ENCODE measurements at places on chromosomes 5 and 9.

DNA sequence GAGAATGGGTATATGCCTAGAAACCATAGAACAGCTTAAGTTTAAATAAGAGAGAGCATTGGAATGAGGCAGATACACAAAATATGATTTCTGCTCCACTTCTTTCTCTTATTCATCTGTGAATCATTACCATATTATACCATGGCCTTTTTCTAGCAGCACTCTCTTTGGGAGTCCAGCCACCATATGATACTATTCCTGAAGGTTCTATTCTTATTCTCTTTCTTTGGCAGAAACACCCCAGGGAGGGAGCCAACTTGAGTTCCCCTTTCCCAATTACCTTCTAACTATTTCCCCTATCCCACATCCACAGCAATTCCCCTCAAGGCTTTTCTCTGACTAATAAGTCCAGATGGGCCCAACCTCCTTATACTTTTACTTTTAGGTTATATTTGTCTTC is 55.9 kb downstream of the NDUFAF2 start:
- no peak for DNase-seq

GRCh38 chr5:161676103-161676502 is 9.4 kb upstream of the GABRA6 start:
- no peak for DNase-seq

GRCh38 chr5:16918156-16918555 is 17.9 kb downstream of the MYO10 start:
- no peak for DNase-seq

GRCh38 chr5:139930406-139930805 is 112.7 kb downstream of the NRG2 start:
- no peak for DNase-seq

GRCh38 chr9:113978725-113979342 is 99.3 kb downstream of the AMBP start:
- DNase-seq = no peak

DNA sequence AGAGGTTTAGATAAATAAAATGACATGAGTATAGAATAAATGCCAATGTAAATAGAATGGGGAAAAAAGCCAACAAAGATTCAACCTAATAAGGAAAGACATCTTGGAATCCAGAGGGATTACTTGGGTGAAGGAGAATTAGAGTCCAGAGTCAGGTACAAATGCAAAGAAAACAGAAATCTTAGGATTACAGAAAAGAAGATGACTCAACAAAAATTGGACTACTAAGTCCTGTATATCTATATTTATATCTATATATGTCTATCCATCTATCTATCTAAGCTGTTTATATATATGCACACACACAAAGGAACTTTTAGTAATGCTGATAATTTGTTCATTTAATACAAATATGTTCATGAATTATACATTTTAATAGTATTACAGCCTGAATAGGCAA is 27.6 kb downstream of the FAM174A start:
- no peak for DNase-seq

- no peak for DNase-seq
Measured at GRCh38 chr5:178198706-178199105, 5.6 kb upstream of the HNRNPAB start.

DNA sequence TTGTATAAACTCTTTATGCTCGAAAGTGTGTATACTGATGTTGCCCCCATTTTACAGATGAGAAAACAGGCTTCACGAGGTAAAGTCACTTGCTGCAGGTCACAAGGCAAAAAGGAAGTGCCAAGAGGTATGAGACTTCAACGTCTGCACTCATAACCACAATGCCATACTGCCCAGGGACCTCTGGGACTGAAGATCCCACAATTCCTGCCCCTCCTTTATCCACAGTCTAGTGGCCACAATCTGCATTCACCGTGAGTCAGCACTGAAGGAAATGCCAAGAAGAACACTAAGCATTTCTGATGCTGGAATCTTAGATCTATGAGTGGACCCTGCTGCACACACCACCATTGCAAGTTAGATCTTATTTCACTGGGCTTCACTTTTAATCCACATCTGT is 37.3 kb downstream of the MED27 start:
- no peak for DNase-seq

GRCh38 chr5:150119421-150120061 is 33.2 kb upstream of the CSF1R start:
- no peak for DNase-seq

DNA sequence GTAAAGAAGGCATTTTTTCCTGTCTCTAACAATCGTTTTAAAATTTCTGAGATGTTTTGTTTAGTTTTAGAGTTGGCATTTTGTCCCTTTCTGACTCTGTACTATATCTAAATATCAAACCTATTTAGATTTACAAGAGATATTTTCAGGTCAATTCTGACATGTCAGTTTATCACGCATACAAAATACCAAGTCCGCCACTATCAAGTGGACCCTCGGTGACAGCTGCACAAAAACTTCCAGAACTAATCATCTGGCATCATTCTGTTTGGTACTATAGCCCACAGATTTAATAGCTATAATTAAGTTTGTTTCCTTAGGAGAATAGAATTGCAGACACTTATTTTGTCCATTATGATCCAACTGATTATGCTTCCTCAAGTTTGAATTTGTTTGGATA is 1278.2 kb downstream of the CDH12 start:
- DNase-seq = no peak
